Left ventricle myocardium superior (tissue), 1 donor: ENCODE measurements at places on chromosomes 1 and 21. TPM values are rescaled to one million over a fixed set of nuclear protein-coding genes. Genes with fewer than 3 reads are reported as not detected.
A peak's percentile ranks its signal among the peaks of the same experiment; 100 is the strongest.

GRCh38 chr1:88216441-88216840, 467.6 kb upstream of the PKN2 start:
- DNase-seq, result no peak

DNA sequence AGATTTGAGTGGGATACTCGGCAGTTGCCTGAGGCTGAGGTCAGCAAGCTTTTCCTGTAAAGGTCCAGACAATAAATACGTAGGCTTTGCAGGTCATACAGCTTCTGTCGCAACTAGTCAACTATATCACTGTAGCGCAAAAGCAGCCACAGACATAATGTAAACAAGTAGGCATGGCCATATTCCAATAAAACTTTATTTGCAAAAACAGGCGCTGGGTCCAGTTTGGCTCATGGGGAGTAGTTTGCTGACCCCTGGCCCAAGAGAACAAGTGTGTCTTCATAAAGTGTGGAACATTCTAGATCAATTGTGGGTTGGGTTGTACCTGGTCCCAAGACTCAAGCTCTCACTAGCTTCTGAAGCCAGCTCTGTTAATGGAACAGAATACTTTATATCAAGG, 78.8 kb downstream of the MIS18A start:
- DNase-seq, result no peak

DNA sequence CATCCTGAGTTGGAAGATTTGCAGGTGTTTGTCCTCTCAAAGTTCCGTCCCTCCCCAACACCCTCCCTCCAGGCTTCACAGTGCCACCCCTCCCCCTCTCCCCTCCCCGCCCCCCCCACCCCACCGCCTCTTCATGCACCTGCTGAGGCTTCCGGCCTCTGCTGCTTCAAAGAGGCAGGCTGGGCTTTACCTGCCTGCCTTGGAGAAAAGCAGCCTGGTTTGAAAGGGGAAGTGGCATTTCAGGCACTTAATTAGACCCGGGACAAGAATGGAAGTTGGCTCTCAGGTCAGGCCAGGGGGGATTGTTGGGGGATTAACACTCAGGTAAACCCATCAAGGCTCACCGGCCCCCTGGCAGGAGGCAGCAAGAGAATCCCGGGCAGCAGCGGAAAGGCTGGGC, 21.1 kb downstream of the PAX7 start:
- no peak for DNase-seq

Gene CFAP410
- total RNA-seq, result 14.9 TPM

DNA sequence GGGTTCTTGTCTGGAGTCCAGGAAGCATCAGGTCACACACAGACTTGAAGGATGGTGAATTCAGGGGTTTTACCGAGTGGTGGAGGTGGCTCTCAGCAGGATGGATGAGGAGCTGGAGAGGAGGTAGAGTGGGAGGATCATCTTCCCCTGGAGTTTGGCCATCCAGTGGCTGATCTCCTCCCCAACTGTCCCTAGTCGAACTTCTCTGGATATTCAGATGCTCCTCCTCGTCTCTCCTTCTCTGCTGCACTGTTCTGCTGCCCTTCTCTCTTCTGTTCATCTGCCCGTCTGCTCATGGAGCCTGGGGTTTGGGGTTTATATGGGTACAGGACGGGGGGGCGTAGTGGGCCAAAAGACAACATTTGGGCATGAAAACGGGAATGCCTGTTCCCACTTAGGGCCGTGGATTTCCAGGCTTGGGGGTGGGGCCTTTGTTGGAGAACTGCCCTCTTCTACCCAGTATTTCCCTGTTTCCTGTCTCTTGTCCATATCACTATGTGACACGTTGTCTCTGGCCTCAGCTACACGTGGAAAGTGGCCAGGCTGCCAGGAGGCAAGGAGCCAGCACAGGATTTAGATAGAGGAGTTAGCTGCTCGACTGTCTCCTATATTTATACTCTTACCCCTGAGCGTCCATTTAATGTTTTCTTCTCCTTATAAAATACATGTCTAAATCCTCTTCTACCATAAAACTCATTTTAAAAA, 76.7 kb downstream of the SIPA1L2 start:
- peak; percentile 91 for DNase-seq

DNA sequence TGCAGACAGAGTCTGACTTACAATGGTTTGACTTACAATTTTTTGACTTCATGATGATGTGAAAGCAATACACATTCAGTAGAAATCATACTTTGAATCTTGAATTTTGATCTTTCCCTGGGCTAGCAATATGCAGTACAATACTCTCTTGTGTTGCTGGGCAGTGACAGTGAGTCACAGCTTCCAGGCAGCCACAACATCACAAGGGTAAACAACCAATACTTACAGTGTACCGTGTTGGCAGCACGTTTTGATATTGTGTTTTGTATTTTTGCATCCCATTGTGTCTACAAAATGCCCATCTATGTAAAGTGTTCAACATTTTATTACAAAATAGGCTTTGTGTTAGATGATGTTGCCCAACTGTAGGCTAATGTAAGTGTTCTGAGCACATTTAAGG, 150.9 kb downstream of the NTMT2 start:
- no peak for DNase-seq

GRCh38 chr1:27285274-27285660, 36.7 kb upstream of the TMEM222 start:
- DNase-seq, result no peak

Gene HSD3B2
- not detected for total RNA-seq

DNA sequence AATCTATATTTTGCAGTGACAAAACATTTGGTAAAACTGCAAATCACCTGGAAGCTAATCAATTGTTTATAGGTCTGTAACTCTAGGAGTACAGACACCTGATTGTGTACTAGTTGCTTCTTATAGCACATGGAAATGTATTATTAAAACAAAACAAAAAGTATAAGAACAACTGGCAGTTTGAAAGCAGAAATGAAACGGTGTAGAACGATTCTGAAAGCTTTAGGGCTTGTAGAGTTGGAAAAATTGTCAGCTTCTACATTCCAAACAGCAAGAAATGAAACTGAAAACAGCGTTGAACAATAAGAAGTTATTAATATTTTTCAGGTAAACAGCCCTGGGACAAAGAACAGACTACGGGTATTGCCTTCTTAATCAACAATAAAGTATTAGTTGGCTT, 273.3 kb downstream of the OLFM3 start:
- DNase-seq, result no peak

DNA sequence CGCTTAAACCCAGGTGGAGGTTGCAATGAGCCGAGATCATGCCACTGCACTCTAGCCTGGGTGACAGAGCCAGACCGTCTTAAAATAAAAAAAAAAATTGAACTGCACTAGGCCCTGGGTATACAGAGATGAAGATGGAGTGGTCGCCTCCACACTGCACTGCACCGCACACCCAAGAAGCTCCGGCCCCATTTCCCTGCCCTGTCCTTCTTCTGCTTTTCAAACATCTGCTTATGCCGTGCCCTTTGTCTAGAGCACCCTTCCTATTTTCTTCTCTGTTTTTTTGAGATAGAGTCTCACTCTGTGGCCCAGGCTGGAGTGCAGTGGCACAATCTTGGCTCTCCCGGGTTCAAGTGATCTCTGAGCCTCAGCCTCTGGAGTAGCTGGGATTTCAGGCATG, 17.4 kb downstream of the IQGAP3 start:
- no peak for DNase-seq

DNA sequence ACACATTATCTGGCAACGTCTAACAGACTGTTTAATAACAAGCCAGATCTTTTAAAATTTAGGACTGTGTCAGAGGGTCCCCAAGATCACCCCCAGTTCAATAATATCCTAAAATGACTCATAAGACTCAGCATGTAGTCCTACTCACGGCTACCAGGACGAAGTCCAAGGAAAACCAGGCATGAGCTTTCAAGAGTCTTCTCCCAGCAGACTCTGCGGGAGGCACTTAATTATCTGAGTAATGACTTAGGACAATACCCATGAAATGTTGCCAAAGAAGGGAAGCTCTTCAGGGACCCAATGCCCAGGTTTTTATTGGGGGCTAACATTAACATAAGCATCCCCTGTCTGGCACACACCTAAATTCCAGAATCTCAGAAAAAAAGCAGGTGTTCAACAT, 7.0 kb downstream of the HFM1 start:
- DNase-seq, result no peak

GRCh38 chr1:97925151-97925550, 4.3 kb upstream of the DPYD start:
- DNase-seq, result no peak

DNA sequence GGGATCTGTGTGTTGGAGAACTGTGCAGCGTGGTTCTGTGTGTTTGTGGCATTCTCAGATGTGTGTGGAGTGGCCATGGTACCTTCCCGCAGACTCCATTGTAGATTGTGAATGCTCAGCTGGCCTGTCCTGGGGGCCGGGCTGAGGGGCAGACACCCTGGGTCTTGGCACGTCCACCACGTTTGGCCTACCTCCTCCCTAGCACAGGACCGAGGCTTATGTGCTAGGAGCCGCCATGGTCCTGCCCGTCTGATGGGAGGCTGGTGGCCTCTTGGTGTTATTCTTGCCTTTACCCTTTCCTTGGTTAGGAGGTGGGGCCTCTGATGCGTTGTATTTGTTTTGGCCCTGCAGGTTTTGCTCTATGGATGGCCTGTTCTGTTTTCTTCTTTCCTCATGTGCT, 25.1 kb downstream of the SNAP47 start:
- no peak for DNase-seq

- DNase-seq, result no peak
These were observed 13.2 kb downstream of the CAPN2 start for GRCh38 chr1:223725578-223725977.

DNA sequence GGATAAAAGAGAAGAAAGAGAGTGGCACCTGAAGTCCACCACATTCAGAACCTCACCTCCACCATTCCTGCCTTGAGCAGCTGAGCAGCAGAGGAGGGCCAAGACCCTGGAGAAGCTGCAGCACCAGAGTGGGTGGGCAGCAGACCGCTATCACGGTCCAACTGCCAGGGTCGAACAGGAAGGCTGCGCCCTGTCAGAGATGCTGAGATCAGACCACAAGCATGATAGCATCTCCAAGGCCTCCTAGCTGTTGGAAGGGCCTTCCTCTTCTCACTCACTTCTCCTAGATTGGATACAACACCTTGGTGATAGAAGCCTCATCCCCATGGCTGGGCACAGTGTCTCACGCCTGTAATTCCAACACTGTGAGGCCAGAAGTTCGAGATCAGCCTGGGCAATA, 12.1 kb upstream of the SLC45A3 start:
- no peak for DNase-seq

DNA sequence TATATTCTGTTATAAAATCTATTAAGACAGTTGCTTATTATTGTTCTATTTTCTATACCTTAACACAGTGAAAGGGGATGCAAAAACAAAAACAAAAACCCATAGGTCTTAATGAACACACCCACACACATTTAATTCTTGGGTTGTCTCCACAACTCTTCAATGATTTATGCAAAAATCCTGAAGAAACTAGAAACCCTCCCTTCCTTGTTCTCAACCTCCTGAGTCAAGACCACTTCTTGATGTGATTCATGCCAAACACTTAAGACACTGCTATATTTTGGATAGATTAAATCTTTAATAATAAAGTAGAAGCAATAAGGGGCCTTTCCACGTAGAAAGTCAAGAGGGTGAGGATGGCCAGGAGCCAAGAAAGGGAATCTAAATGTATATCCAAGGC, 23.4 kb downstream of the SCAF4 start:
- no peak for DNase-seq

DNA sequence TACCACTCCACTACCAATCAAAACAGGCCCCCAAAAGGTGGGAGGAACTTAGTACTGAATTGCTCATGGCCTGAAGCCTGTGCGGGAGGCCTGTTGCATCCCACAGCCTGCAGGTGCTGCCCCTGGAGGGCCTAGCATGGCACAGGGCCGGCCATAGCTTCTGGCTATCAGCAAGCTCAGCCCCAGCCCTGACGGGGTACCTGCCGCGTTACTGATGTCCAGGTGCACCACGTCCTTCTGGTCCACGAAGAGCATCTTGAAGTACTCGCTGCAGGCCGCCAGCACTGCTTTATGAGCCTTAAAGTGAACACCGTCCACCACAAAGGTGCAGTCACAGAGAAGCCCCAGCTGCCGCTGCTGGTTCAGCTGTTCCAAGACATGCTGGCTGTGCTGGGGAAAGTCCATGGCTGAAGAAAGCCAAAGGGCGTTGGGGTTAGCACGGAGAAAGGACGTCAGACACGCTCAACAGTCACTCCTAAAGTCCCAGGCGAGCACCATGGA, 27.8 kb downstream of the ZBTB17 start:
- DNase-seq, result no peak

- no peak for DNase-seq
These were observed 285.6 kb downstream of the CACNA1E start for GRCh38 chr1:181768930-181769280.

GRCh38 chr1:115219927-115220326, 118.1 kb downstream of the NGF start:
- DNase-seq, result peak; percentile 66
